Activated CD4-positive, alpha-beta T cell treated with anti-CD3 and anti-CD28 coated beads, Interleukin-10, Interleukin-2, amounts not matched to agents 100 ng/mL and 50 ng/mL, durations not matched to agents 16 hours and 8 hours (primary cell): ENCODE measurements at places on chromosomes 1 and 21.
A peak's percentile ranks its signal among the peaks of the same experiment; 100 is the strongest.

DNA sequence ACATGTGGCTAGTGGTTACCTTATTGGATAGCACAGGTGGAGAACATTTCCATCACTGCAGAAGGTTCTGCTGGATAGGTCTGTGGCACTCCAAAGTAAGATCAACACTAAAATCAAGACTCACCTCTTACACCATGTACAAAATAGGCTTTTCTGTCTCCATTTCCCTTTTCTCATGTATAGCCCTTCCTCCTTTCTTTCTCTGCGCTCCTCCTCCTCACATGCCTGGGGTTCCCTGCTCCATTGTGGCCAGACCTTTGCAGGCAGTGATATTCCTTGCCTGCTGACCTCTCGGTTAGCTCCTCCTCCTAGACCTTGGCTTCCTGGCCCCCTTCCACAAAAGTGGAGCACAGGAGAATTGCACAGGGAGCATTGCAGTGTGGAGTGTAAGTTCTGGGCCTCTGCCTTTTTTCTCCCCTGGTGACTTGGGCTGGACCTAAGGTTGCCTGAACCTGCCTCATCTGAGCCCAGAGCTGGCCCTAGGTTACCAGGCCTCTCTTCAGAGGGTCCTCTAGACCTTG lies 33.2 kb upstream of the RBM15 start:
- no peak for DNase-seq

DNA sequence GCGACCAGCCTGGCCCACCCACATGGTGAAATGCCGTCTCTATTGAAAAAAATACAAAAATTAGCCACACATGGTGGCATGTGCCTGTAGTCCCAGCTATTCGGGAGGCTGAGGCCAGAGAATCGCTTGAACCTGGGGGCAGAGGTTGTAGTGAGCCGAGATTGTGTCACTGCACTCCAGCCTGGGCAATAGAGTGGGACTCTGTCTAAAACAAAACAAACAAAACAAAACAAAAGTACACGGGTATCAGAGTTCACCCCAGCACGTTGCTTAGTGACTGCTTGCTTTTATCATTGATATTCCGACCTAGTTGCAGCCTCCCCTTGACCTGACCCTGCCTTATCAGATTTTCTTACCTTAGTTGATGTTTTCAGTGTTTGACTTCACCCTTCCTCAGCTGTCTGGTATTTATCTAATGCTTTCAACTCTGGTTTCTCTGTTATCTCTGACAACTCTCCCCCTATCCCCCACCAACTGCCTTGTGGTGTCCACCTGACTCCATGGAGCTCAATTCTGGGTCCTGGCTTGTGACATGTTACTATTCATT lies 5.1 kb downstream of the TLCD4 start:
- no peak for DNase-seq

GRCh38 chr21:42559326-42559725 lies 45.7 kb downstream of the SLC37A1 start:
- DNase-seq: no peak

DNA sequence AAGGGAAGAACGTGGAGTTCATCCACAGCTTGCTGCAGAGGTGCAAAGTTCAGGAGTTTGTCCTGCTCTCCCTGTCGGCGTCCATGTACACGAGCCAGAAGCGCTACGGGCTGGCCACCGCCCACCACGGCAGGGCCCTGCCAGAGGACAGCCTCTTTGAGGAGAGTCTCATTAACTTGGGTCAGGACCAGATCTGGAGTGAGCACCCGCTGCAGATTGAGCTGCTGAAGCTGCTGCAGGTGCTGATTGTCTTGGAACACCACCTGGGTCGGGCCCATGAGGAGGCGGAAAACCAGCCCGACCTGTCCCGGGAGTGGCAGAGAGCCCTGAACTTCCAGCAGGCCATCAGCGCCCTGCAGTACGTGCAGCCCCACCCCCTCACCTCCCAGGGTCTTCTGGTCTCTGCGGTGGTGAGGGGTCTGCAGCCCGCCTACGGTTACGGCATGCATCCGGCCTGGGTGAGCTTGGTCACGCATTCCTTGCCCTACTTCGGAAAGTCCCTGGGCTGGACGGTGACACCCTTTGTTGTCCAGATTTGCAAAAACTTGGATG lies 73.8 kb upstream of the MORC3 start:
- no peak for DNase-seq

GRCh38 chr1:80926531-80926930 lies 874.2 kb upstream of the ADGRL2 start:
- no peak for DNase-seq

- no peak for DNase-seq
Observed at GRCh38 chr21:46218906-46219590, 9.5 kb downstream of the LSS start.

DNA sequence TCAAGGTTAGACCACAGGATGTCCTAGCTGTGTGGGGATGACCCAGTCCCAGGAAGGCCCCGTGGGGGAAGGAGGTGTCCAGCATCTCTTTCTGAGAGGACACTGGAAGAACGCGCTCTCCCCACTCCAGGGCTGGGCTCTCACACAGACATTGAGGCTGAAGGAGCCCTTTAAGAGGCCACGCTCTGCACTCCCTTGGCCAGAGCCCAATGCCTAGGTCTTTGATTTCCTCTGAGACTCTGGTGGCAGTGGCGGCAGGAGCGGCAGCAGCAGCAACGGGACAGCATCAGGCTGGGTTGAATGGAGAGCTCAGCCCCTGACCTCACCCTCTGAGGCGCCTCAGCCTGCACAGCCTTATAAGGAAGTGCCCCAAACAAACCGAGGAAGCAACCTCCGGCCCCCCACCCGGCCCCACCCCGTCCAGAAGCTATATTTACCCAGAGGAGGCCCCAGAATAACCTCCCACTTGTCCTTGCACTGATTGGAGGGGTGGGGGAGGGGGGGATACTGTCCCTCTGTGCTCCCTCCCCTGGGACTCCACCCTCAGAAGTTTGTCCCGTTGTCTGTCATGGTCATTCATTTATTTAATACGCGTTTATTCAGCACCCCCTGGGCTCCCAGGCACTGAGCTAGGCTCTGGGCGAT lies 12.3 kb downstream of the NES start:
- no peak for DNase-seq

GRCh38 chr1:101959456-101959855 lies 37.3 kb downstream of the OLFM3 start:
- DNase-seq: no peak

- no peak for DNase-seq
Observed at GRCh38 chr1:190084552-190084951, 393.1 kb downstream of the BRINP3 start.

- peak; percentile 77 for DNase-seq
Observed at GRCh38 chr1:15411593-15412137, 2.0 kb downstream of the EFHD2 start.

DNA sequence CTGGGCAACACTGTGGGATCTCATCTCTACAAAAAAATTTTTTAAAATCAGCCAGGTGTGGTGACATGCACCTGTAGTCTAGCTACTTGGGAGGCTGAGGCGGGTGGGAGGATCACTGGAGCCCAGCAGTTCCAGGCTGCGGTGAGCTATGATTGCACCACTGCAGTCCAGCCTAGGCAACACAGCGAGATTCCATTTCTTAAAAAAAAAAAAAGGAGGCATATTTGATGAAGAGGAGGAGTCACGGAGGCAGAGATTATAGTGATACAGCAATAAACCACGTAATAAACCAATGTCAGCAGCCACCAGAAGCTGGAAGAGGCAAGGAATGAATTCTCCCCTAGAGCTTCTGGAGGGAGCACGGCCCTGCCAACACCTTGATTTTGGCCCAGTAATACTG lies 4.0 kb downstream of the LIX1L start:
- DNase-seq: no peak

GRCh38 chr1:167221126-167221737 lies 546 bp downstream of the POU2F1 start:
- DNase-seq: no peak

DNA sequence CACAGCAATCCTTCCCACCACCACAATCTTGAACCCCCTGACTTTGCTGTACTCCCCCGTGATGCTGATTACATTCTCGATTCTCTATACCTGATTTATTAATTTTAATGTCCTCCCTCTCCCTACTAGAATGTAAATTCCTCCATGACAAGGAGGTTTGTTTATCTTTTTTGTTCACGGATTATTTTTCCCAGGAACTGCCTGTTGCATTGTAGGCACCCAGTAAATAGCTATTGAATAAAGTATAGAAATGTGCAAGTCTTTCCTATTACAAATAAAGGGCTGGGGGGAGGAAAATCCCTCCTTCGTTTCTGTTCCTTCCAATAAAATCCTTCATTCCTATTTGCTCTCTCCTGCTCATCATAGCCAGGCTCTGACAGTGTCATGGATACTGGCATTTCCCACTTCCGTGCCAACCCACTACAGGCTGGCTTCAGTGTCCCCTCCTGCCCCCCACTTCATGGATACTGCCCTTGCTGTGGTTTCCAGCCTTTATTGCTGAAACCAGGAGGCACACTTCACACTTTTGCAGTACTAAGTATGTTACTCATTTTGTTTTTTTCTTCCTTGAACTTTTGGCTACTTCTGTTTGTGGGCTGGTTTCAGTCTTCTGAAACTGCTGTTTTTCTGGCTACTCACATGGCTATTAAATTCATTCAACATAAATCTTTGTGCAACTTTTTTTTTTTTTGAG lies 7.5 kb downstream of the KIF1B start:
- peak; percentile 71 for DNase-seq

GRCh38 chr1:1212780-1213344 lies 1.1 kb downstream of the TNFRSF4 start:
- peak; percentile 71 for DNase-seq

- DNase-seq: no peak
Observed at GRCh38 chr21:44913425-44914175, 7.1 kb downstream of the ITGB2 start.

DNA sequence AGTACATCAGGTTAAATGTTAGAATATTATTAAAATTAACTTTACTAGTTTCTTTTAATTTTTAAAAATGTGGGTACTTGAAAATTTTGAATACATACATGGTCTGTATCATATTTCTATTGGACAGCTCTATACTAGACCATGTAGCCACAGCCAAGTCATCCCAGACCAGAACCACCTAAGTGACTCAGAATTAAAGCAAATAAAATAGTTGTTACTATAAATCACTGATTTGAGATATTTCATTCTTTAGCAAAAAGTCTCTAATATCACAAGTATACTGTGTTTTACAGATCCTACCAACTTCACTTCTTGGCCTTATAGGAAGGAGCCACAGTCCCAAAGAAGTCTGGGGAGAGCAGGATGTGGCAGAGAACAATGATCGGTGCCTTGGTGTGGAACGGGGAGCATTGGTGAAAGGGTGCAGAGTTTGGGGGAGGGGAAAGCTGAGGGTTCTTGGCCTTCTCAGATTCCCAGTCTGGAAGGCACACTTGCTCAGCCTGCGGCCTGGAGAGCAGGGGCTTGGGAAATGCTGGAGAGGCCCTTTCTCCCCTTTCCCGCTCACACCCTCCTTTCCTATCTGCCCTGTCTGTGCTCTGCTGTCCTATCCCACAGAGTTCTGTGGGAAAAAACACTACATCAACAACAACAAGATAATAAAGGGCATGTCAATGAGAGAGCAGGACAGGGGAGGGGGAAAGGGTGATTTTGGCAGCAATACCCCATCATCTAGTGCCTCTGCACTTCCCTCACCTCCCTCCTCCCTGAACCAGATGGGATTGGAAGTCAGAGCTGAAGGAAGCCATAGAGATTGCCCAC lies 122.1 kb downstream of the NGF start:
- no peak for DNase-seq

- no peak for DNase-seq
Observed at GRCh38 chr1:163471779-163472650, 150.3 kb downstream of the NUF2 start.

GRCh38 chr1:223525957-223526356 lies 132.7 kb downstream of the CCDC185 start:
- DNase-seq: peak; percentile 10

GRCh38 chr1:21270086-21270689 lies 20.1 kb downstream of the ECE1 start:
- DNase-seq: peak; percentile 87

- DNase-seq: no peak
Observed at GRCh38 chr1:43235451-43236121, 34.2 kb upstream of the TMEM125 start.

DNA sequence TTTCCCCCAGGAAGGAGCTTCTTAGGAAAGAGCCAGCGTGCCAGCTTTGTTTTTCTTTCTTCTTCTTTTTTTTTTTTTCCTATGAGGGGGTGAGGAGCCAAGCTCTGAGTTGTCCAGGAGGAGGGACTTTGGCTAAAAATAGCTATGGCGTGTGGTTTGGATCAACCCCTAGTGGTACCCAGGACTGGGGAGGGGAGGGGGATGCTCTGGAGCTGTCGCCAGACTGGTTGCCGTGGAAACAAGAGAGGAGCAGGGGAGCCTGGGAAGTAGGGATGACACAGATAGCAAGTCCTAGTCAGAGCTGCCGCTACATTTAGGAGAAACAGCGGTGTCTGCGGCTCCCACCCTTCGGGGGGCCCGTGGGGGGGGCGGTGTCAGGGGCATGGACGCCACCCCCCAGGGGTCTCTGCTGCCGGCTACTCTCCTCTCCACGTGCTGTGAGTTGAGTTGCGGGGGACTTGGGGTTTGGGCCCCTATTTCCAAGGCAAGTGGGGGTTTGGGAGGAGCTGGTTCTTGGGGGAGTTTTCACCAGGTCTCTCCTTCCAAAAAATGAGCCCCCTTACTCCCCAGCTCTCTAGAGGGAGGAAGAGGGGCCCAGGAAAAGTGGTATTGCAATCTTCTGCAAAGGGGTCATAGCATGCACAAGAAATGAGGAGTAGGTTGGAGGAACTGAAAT lies at the start of gene KCNJ9:
Gene KCNJ9 (plus strand): TSS at position 278 of the 676 bp plus-strand sequence. CDS start 2,493 bp downstream, outside the sequence.
- DNase-seq: no peak

- no peak for DNase-seq
Observed at GRCh38 chr1:226223157-226223785, at the start of gene MIXL1. Gene MIXL1, plus strand, starts transcription at chr1:226223664. Its CDS starts 18 bp downstream, at chr1:226223682.

GRCh38 chr1:245168906-245169305 lies 14.1 kb downstream of the KIF26B start:
- no peak for DNase-seq

DNA sequence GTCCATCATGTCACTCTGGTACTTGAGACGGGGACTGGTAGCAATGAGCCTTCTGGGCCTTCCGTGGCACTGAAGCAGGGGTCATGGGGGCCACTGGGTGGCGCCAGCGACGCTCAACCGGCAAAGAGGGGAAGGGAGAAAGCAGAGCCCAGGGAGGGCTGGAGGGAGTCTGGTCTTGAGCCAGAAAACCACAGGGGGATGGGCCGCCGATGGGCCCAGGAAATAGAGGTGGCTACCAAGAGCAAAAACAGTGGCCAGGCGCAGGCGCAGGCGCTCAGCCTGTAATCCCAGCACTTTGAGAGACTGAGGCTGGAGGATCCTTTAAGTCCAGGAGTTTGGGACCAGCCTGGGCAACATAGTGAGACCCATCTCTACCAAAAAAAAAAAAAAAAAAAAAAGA lies 21.8 kb downstream of the EXOC8 start:
- peak; percentile 50 for DNase-seq

DNA sequence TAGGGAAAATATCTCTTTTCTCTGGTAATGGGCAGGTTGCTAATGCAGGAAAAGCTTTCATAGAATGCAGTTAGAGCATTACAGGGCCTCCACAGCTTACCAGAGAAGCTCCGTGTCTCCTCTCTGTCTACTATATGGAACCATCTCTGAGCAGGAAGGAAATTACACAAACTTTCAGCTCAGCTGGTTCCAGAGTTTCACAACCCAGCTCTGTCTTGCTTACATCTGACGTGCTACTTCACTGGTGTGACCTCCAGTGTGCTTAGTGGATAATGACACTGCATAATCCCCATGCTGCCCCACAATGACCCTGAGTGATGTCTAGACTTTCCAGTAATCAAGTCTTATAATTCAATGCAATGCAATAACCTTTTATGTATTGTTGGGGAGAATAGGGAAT lies 4.3 kb upstream of the FGGY start:
- peak; percentile 60 for DNase-seq
